Islet precursor cell (in vitro differentiated cells): ENCODE measurements at places on chromosomes 4 and X.

GRCh38 chrX:53357799-53358530 is 64.5 kb downstream of the SMC1A start:
- no peak for DNase-seq

DNA sequence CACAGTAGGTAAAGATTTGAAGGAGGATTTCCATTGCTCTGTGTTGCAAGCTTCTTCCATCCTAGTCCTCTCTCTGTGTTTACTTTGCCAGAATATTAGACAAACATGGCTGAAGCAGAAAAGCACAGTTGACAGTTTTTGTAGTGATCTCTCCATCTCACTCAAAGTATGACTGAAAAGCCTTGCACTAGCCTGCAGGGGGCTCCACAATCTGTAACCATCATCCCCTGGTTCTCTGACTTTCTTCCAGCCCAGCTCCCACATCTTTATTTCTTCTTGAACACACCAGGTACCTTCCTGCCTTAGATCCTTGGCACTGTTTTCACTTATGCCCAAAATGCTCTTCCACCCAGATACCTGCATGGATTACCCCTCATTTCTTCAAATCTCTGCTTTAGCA is 34.1 kb upstream of the HHIP start:
- peak; percentile 64 for DNase-seq

DNA sequence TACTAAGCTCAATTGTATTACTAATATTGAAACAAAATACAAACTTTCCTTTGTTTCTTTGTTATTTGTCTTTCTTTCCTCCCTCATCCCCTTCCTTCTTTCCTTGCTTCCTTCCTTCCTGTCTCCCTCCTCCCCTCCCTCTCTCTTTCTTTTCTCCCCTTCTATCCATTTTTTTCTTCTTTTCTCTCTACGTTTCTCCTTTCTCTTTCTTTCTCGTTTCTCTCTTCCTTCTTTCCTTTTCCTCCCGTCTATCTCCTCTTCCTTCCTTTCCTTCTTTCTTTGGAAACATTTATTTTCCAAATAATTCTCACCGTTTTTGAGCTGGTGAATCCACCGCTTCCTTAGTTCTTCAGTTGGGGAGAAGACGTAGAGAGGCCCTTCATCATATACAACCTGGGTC is 16.3 kb downstream of the BTK start:
- no peak for DNase-seq

DNA sequence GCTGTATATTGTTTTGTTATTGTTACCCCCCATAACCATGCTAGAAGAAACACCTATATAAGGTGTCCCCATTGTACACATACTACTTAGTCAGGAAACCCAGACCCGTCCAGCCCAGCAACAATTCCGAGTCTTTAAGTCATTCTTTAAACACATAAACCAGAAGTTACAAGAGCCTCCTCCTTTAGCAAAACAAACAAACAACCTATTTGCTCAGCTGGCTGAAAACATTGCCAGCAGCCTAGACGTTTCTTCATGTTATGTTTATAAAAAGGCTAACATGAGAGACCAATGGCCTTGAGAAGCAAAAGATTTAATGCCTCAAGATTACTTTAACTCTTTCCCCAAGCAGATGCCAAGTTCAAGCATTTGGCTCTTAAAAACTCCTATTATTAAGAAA is 1.4 kb downstream of the ACOX3 start:
- DNase-seq = no peak

- DNase-seq = no peak
These were observed 33.7 kb downstream of the COQ2 start for GRCh38 chr4:83250687-83251446.

- no peak for DNase-seq
These were observed 94.2 kb upstream of the TEX13D start for GRCh38 chrX:124238268-124238667.

DNA sequence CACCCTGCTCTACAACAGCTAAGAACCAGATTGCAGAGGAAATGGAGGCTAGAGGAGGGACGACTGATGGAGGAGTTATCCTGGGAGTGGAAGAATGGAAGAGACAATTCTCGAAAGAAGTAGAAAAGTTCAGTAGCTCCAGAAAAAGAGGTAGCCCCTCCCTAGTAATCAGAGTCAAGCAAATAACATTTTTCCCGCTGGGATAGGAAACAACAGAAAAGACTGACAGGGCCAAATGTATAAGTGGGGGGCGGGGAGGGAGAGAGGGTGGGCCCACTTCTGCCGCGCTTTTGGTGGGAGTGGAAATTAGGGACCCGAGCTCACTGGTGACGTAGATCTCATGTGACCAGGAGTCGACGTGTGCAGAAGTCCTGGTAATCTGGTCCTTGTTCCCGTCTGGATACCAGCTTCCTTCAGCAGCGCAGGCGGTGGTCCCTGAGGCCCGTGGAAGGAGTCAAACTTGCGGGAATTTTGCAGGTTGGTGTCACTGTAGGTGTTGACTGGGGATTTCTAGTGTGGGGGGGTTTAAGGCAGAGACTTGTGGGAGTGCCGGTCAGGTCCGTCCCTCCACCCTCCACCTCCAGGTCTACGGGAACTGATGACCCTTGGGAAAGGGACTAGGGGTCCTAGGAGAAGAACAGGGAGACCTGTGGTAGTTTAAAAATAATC is at the start of gene TCEAL9:
TCEAL9 (plus strand) TSS at position 377 of the 669 bp plus-strand sequence. CDS start 1,179 bp downstream, outside the sequence.
- peak; percentile 87 for DNase-seq

GRCh38 chrX:129876771-129877305 is 29.1 kb upstream of the UTP14A start:
- peak; percentile 54 for DNase-seq

DNA sequence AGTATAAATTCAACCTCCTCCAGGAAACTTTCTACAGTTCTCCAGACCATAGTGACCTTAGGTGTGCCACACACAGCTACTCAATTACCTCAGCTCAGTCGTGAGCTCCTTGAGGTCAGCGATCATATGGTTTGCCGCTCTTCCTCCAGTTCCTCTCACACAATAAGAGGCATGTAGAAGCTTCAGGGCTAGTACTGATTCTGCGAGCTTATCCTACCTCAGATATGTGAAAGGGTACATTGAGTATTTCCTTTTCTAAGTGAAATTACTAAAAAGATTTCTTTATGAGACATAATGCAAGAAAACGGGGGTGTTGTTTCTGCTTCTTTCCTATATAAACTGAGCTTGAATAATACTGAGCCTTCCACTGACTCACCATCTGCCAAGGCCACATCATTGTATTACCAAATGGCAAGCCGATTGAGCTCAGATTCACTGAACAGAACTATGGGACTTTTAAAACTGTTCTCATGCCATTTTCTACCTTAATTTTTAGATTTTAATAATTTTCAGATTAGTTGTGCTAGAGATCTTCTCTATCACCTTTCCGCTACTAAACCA is 183.1 kb downstream of the HS6ST2 start:
- DNase-seq = no peak

GRCh38 chr4:140094438-140095420 is 59.3 kb downstream of the MAML3 start:
- DNase-seq = peak; percentile 83

DNA sequence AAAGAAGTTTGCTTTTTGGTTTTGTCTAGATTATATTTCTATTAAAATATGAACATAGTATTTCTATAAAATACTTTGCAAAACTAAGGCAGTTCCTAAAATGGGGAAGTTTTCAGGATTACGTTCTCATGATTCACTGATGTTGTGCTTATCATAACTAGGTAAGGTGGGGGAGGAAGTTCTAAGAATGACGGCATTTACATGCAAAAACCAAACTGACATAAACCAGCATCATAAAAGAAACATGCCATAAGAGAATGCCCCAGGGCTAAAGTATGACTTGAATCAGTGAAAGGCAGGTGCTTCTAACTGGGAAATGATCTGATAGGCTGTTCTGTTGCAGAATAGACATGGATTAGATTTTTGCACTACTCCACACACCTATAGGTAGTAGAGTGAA is 204.7 kb upstream of the JADE1 start:
- DNase-seq = no peak

- no peak for DNase-seq
These were observed 68.0 kb downstream of the ACOX3 start for GRCh38 chr4:8372506-8372905.

GRCh38 chr4:133474501-133474900 is 325.4 kb downstream of the PCDH10 start:
- no peak for DNase-seq

GRCh38 chr4:81722290-81722851 is 250.7 kb upstream of the RASGEF1B start:
- DNase-seq = no peak

- DNase-seq = peak; percentile 88
These were observed 24.6 kb upstream of the PDLIM3 start for GRCh38 chr4:185559915-185560281.

DNA sequence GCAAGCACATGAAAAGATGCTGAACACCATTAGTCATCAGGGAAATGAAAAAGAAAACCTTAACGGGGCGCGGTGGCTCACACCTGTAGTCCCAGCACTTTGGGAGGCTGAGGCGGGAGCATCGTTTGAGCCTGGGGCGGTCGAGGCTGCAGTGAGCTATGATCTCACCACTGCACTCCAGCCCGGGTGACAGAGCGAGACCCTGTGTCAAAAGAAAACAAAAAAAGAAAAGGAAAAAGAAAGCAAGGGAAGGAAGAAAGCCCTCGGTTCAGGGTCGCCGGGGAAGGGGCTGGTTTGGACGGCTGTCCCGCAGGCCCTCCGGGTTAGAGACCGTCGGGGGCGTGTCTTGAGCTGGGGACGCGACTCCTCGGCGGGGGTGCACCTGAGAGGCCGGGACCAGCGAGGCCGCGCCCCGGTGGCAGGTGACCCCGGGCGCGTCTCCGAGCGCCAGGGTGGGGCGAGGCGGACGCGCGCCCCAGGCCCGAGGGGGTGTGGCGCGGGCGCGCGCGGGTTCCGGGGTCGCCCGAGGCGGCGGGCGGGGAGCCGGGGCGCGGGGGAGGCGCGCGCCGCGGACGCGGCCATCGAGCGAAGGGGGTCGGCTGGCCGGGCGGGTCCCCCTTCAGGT is 478 bp upstream of the PLXNA3 start:
- peak; percentile 69 for DNase-seq

DNA sequence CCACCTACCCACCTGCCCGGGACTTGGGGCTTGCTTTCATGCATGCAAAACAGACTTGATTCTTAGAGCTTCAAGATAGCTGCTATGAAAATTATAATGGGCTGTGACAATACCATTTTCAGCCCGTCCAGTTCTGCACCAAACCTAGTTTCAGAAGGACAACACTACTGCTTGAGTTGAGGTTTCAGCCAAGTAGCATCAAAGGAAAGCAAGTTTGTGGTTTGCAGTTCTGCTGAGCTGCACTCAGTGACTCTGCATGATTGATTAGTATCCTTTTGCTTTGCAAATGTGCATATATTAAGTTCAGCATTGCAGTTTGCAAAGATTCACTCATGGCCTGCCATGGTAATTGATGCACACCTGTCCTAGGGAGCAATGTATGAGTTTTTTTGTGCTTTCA is 442.7 kb downstream of the RPA4 start:
- no peak for DNase-seq

GRCh38 chr4:16626945-16627344 is 271.5 kb downstream of the LDB2 start:
- DNase-seq = no peak

GRCh38 chr4:158856852-158857251 is 88.0 kb downstream of the FNIP2 start:
- no peak for DNase-seq

DNA sequence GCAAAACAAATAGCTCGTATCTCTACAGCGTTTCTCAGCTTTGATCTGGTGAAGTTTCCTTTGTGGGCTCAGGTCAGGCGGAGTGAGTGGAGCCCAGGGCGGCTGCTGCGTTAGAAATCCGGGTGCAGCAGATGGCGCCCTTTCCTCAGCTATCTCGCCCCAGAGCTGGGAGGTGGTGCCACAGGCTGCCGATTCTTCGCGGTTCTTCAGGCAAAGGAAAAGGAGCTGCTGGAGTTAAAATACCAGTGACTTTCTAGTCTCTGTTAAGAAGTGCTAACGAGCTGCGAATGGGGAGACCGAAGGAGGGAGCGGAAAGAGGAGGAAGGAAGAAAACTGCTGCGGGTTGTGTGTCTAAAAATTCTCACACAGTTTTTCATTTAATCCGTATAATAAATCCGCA is 114.6 kb downstream of the CPE start:
- DNase-seq = peak; percentile 90

- peak; percentile 67 for DNase-seq
These were observed 300.3 kb upstream of the IGFBP7 start for GRCh38 chr4:57410331-57411052.

DNA sequence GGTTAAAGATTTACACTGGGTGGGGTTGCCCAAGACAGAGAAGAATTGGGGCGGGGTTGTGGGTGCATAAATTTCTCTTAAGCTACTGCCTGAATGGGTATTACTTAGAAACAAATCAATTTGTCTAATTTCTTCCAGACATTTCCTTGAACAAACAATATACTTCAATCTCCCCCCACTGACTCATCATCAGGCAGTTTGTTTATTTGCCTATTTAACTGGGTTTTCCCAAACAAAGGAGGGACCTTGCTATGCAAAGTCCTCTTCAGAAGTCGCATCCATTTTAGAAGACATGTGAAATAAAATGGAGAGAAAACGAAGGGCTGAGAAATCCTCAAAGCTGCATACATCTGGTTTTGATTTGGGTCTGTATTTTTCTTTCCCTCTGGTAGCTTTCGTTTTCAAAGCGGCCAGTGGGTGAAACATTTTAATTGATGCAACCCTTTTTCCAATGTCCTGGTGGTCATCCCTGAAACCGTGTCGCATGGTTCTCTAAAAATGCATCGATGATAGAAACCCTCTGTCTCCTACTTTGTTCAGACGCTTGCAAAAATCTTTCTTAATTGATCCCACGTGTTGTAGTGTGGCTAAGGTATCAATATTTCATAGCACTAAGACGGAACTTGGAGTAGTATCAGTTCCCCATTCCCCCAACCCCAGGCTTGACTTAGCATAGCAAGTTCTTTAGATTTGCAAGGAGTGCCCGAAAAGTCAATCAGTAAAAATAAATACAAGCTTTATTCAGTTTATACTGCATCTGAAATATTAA is 115.1 kb upstream of the MXRA5 start:
- DNase-seq = no peak

- no peak for DNase-seq
These were observed 470.6 kb upstream of the FSTL5 start for GRCh38 chr4:162634390-162634789.

DNA sequence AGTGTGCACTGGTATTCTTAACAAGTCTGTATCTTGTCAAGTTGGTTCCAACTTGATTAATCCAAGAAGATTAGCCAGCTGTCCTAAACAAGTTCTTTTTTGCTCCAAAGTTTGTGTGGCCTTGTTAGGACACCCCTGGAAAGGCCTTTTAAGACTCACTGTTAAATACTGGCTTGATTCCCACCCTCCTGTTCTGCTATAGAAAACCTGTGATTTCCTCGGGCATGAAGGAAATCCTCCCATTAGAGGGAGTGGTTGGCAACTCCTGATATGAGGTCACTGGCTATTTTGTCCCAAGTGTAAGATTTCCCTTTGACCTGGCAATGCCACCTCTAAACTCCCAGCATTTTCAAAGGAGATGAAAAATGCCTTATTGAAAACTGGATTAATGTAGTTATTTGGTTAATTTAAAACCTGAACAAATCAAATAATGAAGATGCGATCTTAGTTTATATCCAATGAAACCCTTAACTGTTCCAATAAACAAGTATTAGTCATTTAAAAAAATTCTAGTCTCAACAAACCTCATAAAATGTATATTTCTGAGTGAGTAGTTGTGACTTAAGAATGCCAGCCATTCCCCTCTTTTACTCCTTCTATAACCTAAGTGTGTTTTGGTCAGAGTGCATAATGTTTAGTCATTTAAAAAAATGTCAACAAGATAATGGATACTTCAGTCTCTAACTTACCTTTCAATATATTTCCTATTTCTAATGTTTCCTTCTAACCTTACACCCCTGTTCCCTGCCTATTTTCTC is 94.4 kb downstream of the NPNT start:
- DNase-seq = no peak
